ENCODE measurements at places on chromosomes 1 and 21.

GRCh38 chr21:29258626-29259338, 39.9 kb upstream of the BACH1 start:
- no peak for DNase-seq

DNA sequence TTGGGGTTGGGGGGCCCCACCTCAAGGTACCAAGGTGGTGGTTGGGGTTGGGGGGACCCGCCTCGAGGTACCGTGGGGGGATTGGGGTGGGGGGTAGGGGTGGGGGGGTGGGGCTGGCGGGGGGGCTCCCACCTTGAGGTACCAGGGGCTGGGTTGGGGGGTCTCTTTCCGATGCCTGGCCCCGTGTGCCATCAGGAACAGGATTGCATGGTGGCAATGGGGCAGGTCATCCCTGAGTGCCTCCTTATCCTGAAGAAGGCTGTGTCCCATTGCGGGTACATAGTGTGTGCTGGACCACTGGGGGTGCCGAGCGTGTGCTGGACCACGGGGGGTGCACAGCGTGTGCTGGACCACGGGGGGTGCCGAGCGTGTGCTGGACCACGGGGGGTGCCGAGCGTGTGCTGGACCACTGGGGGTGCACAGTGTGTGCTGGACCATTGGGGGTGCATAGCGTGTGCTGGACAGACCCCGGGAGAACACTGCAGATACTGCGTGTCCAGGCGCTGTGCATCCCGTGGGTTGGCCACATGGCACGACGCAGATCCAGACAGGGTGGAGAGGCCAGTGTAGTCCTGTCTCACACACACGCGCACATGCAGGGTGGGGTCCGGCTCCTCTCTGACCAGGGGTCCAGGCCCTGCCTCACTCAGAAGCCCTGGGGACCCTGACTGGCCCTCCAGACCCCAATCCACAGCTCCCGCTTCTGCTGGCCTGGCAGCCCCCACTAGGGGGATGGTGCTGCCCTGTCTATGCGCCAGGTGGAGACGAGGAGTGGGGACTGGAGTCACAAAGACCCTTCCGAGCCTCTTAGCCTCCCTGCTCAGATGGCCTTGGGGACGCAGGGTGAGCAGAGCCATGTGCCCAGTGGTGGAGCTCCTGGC, 4.2 kb downstream of the SCNN1D start:
- DNase-seq: no peak

DNA sequence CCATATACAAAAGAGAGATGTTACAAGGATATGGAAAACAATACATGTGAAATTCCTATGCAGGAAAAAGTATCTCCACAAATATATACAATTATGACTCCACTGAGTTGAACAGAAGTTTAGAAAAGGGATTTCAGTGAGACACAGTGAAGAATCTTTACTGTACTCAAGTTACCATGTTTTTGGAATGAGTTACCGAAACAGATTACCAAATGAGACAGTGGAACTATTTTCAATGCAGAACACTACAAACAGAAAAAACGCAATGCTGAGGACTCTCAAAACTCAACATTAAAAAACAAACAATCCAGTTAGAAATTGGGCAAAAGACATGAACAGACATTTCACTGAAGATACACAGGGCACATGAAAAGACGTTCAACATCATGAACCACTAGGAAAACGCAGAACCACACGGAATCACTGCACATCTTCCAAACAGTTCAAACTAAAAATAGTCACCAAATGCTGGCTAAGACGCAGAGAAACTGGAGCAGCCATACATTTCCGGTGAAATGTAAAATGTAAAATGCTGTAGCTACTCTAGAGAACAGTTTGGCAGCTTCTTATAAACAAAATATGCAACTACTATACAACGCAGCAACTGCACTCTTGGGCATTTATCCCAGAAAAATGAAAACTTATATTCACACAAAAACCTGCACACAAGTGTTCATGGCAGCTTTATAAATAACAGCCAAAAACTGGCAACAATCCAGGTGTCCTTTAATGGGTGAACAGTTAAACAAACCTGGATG, 118.7 kb downstream of the UBR4 start:
- no peak for DNase-seq

GRCh38 chr1:2087766-2088165, 37.6 kb downstream of the PRKCZ start:
- no peak for DNase-seq

GRCh38 chr21:37551331-37551992, 184.9 kb downstream of the DYRK1A start:
- no peak for DNase-seq

GRCh38 chr1:198686069-198686728, 47.4 kb downstream of the PTPRC start:
- no peak for DNase-seq

- no peak for DNase-seq
These were observed 7.4 kb downstream of the CFAP74 start for GRCh38 chr1:1996207-1996651.

GRCh38 chr1:6225651-6226050, 10.1 kb downstream of the ICMT start:
- DNase-seq: no peak

- DNase-seq: no peak
These were observed 9.8 kb upstream of the CAPZB start for GRCh38 chr1:19495000-19495656.

DNA sequence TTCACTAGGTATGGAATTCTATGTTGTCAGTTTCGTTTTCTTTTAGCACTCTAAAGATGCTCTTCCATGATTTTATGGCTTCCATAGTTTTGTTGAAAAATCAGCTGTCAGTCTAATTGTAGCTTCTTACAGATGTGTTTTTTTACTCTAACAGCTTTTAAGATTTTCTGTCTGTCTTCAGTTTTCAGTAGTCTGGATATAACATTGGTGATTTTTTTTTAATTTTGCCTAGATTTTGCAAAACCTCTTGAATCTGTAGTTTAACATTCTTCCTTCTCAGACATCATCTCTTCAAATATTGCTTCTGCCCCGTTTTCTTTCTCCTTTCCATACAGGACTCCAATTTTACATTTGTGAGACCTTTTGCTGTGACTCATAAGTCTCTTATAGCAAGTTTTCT, 17.9 kb upstream of the DYRK1A start:
- DNase-seq: no peak

GRCh38 chr1:11563560-11564069, 84.7 kb downstream of the DISP3 start:
- DNase-seq: no peak

- DNase-seq: no peak
These were observed 89.2 kb upstream of the GRIK3 start for GRCh38 chr1:37123276-37124115.

DNA sequence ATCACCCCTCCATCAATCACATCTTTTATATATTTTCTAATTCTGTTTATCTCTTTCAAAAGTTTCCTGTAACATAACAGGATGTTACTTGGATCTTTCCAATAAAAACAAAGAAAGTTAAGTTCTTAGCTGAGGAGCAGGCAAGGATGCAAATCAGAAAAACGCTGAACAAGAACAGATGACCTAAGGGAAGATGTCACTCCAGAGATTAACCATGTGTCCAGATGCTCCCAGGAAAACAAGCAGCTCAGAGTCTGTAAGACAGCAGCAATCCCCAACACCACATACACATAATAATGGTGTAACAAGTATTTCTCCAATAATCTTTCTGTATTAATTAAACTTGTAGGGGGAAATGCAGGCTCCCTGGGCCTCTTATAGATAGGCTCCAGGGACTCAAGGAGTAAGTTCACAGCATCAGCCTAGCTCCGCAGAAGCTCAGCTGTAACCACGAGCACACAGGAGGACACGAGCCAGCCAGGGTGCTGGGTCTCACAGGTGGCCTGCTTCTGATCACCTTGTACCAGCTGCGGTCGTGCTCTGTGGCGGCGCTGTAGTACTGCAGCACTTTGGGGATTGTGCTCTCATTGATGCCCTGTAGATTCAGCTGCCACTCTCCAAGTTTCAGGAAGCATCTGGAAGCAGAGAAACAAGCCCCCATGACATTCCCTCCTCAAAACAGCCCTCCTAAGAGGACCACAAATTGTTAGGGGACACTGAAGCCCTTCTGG, 33.1 kb upstream of the EXOSC10 start:
- DNase-seq: no peak

- no peak for DNase-seq
These were observed 37.1 kb upstream of the CTTNBP2NL start for GRCh38 chr1:112358798-112359408.

GRCh38 chr21:33369586-33369985, 33.6 kb upstream of the IFNGR2 start:
- DNase-seq: no peak

DNA sequence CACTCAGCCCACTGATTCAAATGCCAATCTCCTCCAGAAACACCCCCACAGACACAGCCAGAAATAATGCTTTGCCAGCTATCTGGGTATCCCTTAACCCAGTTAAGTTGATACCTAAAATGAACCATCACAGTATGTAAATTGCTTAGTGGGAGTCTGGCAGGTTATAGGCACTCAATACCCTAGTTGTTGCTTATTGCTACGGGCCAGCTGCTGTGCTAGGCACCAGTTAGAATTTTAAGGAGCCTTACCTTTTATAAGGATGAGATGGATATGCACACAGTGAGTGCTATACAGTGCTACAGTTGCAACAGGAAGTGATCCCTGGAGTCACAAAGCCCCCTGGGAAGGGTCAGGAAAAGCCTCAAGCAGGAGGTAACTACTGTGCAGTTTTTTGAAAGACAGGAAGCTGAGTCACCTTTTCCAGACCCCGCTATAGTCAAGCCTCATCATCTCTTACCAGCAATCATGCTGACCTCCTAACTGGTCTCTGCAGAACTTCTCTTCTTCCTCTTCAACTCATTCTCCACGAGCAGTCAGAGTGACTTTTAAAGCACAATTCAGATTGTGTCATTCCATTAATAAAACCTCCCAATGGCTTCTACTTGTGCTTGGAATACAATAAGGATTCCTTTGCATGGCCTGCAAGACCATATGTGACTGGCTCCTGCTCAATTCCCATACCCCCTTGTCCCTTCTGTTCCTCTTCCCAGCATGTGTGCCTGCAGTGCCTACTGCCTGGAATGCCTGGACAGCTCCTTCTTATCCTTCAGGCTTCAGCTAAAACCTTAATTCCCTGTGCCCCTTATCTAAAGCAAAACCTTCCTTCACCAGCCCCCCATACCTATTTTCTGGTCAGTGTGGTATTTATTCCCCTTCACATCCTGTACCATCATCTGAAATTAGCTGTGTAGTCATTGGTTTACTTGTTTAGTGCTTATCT, 10.4 kb upstream of the TLR5 start:
- DNase-seq: no peak

DNA sequence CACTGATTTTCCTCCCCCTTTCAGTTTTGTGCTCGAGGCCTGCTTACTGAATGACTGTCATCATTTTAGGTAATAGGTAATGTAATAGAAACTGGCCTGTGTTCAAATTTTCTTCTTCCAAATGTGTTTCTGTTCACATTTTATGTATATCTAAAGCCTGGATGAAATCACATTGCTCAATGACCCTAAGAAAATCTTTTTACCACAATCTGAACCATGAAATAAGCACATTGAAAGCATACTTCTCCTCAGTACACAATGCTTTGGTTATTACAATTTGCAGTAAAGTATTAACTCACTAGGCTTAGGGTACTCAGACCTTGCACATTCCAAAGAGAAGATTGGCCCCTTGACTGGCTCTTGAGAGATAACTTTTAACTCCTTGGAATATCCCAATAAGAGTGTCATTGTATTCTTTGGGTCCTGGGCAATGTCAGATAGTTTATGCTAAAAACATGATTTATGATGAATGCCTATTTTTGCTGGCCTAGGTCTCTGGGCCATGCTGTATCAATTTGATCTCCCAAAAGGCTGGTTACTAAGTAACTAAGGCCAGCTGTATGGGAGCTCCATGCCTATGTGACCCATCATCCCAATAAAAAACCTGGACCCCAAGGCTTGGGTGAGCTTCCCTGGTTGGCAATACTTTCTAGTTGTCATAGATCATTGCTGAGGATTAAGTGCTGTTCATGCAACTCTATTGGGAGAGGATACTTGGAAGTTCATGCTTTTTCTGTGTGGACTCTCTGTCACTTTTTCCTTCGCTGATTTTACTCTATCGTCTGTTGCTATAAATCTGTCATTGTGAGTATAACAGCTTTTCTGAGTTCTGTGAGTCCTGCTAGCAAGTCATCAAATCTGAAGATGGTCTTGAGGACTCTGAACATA, 293.9 kb downstream of the GRIK1 start:
- no peak for DNase-seq

DNA sequence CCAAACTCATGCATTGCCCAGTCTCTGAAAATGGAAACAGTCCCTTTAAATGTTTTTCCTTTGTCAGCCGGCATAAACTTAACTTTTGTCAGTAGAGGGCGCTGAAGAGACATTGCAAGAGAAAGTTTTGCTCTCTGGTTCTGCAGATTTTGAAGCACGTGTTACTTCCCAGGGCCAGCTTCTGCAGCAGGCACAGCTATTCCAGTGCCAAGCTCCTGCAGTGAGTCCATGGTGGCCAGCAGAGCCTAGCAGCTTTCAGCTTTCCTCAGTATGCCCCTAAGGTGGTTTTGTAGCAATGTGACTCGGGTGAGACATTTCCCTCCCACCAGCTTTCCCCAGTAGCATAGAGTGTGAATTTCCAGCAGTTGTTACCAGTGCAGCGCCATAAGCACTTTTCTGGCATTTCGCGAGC, 2.6 kb upstream of the IFI44L start:
- peak; percentile 20 for DNase-seq

DNA sequence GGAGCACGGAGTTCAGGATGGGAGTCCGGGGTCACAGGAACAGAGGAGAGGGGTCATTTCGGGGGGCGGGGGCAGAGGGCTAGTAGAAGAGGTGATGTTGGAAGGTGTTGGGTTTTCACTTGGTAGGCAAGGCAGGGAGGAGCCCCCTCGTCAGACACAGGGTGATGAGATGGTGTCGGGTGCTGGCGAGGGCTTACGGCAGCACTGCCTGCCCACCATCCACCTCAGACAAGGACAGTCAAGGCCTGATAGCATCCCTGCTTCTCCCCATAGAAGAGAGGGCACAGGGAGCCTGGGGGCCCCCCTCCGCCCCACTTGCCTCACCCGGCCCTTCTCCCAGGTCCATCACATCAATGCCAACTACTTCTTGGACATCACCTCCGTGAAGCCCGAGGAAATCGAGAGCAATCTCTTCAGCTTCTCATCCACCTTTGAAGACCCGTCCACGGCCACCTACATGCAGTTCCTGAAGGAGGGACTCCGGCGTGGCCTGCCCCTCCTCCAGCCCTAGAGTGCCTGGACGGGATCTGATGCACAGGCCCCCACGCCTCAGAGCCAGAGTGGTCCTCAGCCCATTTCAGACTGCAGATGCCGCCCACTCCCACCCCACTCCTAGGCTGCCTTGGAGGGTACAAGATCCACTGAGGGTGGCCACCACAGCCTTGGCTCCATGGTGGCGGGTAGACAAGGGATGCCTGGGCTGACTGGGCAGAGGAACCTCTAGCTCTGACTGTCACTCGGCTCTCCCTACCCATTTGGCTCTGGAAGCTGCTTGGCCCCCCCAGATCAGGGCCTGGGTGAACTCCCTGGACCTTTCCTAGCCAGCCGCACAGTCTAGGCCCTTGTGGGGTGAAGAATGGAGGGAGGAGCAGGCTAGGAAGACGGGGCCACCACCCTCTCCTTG, 4.3 kb upstream of the MTFR1L start:
- no peak for DNase-seq

GRCh38 chr21:10539956-10540355, 18.6 kb downstream of the TPTE start:
- no peak for DNase-seq
